Pericardium fibroblast (primary cell): ENCODE measurements at places on chromosomes 2 and 18. TPM values are rescaled to one million over a fixed set of nuclear protein-coding genes. Genes with fewer than 3 reads are reported as not detected.

RPS27A gene
- 2,712 and 3,488 TPM in 2 replicates for total RNA-seq

KCNS3 gene
- 1.2 TPM in 1 of 2 replicates, not detected in the other for total RNA-seq

APLF gene
- 3.0 and 4.3 TPM in 2 replicates for total RNA-seq

CPO gene
- not detected in 2 replicates for total RNA-seq

CCDC85A gene
- 0.43 and 1.2 TPM in 2 replicates for total RNA-seq

SPP2 gene
- not detected in 2 replicates for total RNA-seq

MYO5B gene
- total RNA-seq = under 0.01 and 0.82 TPM in 2 replicates
